ENCODE measurements at places on chromosomes 2 and 18.

GRCh38 chr2:27705851-27706622, 42.3 kb downstream of the SLC4A1AP start:
- DNase-seq = no peak

- no peak for DNase-seq
Measured at GRCh38 chr2:69716555-69717120, 25.3 kb upstream of the ANXA4 start.

DNA sequence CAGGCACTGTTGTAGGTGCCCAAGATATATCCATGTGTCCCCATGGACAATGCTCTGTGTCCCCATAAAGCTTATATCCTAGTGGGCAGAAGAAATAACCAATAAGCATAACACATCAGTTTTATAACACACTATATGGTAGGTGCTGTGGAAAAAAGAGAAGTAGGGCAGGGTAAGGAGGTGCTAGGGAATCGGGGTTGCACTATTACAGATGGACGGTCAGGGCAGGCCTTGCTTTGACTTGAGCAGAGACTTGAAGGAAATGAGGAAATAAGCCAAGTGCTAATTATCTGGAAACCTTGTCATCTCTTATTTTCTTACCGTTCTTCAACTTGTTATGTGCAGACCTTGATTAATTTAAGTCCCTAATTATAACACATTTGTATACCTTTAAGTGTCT, 82.0 kb downstream of the PHLPP1 start:
- no peak for DNase-seq

GRCh38 chr2:101007415-101008345, 5.6 kb downstream of the RPL31 start:
- no peak for DNase-seq

DNA sequence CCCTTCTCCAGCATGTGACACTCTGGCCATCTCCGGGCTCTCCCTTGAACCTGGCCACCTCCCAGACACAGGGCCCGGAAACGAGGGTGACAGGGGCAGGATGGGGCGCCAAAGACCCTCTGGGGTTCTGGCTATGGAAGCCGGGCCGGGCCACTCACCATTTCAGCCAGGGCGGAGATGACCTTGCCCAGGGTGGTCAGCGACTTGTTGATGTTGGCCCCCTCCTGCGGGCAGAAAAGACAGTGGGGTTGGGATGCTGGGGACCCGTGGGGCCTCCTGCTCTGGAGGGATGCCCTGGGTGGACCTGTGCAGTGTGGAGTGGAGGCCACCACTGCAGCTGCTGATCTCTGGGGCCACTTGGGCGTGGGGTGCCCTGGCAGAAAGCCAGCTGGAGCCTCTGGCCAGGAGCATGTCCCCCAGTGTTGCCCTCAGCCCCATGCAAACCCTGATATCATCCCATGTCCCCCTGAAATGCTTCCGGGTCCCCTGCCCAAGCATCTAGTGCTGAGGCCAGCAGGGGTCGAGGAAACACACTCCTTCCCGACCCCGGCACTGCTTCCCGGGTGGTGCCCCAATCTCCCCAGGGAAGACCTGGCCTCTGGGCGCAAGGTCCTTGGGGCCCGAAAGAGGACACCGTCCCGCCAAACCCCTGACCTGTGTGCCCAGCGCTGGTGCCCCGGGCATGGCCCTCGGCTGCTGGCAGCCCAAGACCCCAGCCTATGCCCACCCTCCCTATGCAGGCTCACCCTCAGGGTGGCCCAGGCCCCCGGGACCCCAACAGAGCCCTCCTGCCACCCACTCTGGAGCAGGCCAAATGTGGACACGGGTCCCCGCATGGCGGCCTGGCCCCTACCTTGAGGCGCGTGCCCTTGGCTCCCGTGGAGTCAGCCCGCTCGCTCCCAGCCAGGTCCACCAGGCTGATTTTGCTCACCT, 36.9 kb downstream of the KIF1A start:
- DNase-seq = no peak

- DNase-seq = no peak
Measured at GRCh38 chr2:154995361-154995760, 296.9 kb downstream of the KCNJ3 start.

- DNase-seq = no peak
Measured at GRCh38 chr2:10541081-10541480, 93.0 kb upstream of the ODC1 start.

- DNase-seq = no peak
Measured at GRCh38 chr2:149902081-149902480, 314.5 kb upstream of the MMADHC start.

DNA sequence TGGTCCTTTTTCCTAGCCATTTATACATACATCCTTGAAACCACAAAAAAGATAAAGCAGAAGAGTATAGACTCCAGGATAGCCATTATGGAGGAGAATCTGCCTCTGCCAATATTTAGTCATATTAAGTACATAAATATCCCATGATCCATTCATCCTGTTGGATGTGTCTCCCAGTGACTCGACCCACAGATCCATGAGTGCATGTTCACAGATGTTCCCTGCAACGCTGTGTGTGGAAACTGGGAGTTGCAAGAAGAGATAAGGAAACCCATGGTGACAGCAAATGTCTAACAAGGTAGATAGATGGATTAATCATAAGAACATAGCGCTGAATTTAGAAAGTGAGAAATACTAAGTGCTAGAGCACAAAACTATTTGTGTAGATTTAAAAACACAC, 34.5 kb downstream of the STK39 start:
- no peak for DNase-seq

- no peak for DNase-seq
Measured at GRCh38 chr18:21706386-21706865, 1.9 kb upstream of the ABHD3 start.

DNA sequence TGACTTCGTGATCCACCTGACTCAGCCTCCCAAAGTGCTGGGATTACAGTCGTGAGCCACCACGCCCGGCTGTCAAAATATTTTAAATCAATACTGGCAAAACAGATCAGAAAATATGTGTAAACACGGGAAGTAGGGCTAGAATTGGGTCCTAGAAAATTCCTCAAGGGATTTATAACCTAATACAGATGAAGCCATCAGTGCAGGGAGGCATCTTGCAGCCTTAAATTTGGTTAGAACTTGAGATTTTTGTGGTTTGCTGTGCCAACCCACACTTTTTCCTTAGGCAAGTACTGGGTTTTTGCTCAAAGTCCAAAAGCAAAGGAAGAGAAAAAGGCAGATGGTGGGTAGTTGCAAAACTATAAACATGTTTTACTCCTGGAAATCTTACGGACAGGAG, 33.7 kb upstream of the NFE2L2 start:
- DNase-seq = no peak

DNA sequence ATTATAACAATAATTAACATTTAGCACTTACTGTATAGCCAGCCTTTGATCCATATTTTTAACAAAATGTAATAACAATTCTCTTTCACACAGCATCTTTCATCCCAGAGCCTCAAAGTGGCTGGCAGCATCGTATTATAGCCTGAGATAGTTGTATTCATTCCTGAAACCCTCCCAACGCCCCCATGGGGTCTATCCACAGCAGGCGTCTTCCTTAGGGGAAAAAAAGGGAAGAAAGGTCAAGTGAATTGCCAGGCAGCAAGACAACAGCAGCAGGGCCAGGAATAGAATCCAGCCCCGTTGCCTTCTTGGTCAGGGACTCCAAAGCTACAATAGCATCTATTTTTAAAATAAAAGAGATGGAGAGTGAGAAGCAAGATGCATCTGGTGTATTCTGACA, 424.4 kb upstream of the ID2 start:
- DNase-seq = no peak

GRCh38 chr2:219362524-219363164, 25.1 kb downstream of the DNPEP start:
- DNase-seq = no peak

DNA sequence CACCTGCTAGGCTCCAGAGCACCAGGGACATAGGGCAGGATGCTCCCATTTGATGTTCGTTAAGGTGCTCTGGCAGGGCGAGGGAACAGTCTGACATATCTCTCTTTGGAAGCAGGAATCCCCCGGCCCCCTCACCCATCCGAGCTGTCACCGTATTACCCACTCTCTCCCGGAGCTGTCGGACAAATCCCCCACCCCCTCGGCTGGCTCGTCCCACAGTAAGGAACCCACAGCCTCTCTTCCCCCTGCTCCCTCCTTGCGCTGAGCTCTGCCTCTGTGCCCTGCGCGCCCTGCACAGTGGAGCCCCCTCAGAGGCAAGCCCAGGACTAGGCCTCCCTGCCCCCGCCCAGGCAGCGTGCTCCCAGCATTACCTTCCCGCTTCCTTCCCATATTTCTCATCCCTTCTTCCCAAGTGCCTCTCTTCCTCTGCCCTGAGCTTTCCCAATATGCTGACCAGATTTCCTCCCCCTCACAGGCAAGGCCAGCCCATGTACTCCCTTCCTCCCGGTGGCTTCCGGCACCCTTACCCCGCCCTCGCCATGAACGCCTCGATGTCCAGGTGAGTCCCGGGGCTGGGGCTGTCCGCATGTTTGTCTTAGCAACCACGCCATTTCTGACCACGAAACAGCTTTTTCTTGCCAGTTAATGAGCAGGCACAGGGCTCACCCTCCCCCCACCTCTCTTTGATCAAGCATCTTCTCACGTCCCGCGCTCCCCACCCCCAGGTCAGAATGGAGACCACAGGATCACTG, 23.8 kb downstream of the TGOLN2 start:
- DNase-seq = no peak

- no peak for DNase-seq
Measured at GRCh38 chr2:120346026-120346666, at the start of gene INHBB. Gene INHBB (plus strand): TSS chr2:120346136. CDS start chr2:120346189, 53 bp downstream.

DNA sequence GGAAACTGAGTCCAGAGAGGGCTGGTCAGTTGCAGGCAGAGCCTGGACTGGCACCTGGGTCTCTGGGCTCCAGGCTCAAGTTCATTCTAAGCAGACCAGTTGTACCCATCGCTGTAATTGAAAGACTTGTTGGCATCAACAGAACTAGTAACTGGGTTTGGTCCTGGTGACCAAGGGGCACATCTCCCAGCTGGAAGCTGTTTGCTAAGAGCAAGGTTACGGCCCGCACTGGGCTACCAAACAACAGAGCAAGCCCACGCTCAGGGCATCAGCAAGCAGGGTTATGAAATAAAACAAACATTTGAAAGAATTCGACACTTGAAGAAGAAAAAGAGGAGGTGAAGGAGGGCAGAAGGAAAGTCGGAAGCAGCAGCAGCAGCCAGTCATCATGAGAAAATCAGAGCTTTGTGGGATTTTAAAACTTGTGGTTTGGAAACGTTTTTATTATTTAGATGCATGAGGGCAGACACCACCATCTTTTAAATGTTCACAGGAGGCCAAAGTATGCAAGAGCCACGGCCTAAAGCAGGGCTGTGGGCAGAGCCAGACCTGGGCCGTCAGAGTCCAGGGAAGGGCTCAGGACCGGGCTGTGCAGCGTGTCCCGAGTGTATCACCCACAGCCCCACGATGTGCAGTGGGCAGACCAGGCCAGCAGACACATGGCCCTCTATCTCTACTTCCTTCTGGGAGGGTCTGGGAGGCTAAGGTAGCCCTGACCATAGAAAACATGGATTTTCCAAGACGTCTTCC, 220.3 kb downstream of the BCL2 start:
- no peak for DNase-seq
